ENCODE measurements at places on chromosomes 12 and 14.

- DNase-seq = no peak
These were observed 136.8 kb upstream of the TBX3 start for GRCh38 chr12:114820796-114821195.

DNA sequence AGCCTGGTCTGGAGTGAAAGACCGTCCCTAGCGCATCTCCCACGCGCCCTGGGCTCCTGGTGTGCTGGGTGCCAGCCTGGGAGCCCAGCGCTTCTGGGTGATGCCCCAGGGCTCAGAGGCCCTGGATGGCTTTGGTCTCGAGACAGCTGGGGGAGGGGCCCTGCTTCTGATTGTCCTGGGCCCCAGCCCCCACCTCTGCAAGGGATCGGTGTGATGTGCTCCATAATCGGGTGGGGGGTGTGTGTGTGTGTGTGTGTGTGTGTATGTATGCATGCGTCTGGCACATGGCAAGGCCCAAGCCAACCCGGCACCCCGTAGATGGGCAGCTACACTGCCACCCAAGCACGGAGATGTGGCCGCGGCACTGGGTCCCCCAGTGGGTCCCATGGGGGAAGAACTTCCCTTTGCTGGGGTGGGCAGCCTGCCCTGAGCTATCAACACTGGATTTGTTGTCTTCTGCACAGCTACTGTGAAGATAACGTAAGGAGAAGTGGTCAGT is 3.1 kb downstream of the ZBTB42 start:
- no peak for DNase-seq

DNA sequence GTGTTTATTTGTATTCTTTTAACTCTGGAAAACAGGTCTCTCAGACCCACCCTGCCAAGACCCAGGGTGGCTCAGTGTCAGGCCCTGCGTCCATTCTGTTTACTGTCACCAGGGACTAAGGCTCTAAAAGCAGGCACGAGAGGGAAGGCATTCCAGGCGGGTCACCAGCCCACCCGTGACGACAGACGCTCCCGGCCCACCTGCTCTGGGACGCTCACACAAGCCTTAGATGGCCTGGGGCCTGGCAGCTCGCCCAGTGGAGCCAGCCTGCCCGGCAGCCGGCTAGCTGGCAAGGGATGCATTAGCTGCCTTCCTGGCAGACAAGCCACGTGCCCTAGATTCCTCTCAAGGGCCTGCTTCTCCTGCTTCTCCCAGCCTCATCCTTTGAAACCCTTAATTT is 9.2 kb upstream of the NUAK1 start:
- no peak for DNase-seq

GRCh38 chr12:53514628-53515290 is 7.5 kb upstream of the NPFF start:
- DNase-seq = no peak

DNA sequence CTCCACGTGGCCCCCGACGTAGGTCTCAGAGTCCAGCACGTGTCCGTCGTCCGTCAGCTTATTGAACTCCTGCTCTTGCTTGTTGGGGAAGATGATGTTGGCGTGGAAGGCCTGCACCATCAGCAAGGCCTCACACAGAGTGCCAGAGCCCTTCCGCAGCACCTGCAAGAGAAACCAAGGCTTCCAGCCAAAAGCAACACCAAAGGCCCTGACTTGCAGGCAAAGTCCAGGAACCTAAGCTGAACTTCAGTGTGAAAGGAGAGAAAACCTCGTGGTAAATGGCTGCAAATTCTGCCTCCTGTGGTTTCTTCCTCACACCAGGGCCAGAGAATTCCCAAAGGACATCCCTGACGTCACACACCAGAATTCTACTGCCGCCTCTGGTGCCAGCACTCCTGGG is 14.5 kb downstream of the POLE start:
- DNase-seq = no peak

DNA sequence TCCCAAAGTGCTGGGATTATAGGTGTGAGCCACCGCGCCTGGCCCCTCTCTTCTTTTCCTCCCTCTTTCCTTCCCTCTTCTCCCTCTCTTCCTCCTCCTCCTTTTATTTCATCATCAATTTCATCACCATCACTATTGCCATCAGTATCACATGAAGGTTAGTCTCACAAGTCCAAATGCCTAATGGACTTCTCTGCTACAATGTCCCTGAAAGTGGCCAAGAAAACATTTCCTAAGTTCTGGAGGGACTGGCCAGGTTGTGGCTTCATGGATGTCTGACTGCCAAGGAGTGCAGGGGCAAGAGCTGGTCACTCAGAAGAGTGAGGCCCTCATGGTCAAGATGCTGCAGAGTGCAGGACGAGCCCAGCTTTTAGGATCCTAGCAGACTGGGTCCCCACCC is 97.6 kb downstream of the SYNE3 start:
- no peak for DNase-seq

DNA sequence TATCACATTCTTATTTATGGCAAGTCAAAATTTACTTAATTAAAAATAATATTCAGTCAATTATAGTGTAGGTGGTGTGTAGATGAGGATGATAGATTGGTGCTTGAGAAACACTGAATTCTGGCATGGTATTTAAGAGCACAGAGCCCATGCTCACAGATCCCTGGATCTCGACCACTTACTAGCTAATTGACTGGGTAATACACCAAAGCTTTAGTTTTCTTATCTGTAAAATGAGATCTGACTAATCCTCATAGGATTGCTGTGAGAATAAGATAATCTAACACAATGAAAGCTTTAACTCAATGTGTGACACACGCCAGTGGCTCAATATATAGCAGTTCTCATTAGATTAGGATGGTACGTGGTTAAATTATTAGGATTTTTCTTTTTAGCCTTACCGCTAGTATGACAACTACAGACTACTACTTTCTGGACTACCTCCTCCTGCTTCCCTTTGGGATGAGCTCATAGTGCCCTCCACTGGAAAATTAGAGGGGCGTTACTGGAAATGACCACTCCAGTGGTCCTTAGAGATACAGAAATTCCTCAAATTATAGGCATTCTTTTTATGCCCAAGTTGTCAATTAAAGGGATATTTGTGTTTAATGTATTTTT is 482.8 kb upstream of the TBX3 start:
- DNase-seq = no peak

GRCh38 chr14:94379291-94380224 is 8.8 kb downstream of the SERPINA1 start:
- DNase-seq = no peak

DNA sequence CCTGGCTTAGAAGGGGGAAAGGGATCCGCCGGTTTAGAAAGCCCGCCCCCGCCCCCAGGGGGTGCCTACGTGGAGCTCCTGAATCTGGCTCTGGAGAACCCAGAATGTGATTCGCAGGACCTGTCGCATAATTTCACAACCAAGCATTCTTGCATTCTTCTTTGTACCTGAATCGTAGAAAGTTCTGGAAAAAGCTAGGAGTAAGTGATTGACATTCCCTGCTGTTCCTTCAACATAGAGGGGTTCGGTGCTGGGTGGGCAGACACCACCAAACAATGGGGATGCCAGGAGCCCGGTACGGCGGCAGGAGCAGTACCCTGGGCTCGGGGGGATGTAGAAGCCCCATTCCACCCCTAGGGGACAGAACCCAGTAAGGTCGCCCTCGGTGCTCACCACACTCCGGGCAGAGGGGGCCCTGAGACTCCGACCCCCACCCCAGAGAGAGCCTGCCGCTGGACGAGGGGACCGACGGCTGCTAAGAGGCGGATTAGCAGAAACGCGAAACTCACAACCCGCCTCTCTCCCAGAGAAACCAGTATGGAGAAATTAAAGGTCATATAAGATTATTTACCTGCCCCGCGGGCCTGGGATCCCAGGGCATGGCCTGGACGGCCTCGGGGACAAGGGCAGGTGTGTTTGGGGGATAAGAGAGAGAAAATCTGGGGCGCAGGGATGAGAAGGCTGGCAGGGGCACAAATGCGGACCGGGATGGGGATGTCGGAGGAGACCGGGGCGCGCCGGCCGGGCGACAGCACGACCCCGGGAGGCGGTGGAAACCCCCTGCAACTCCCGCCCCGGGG is 520 bp downstream of the CSRP2 start:
- DNase-seq = no peak

GRCh38 chr14:104524726-104525125 is 54.8 kb upstream of the C14orf180 start:
- DNase-seq = no peak

Measured in AML-193 (cell line).